Activated naive CD8-positive, alpha-beta T cell treated with anti-CD3 and anti-CD28 coated beads, Interleukin-2, amount 10 ng/mL, durations not matched to agents 7 days and 5 days (primary cell): ENCODE measurements at places on chromosomes 13 and 19.

GRCh38 chr13:28495538-28496187, 735 bp upstream of the FLT1 start:
- peaks cover 53% of the 10 kb centered on the region for H3K27me3 ChIP-seq
- H3K27ac ChIP-seq = no peak overlapping the region
- H3K4me1 ChIP-seq = peaks cover 12% of the 10 kb centered on the region
- peaks cover 2% of the 10 kb centered on the region for H3K36me3 ChIP-seq

DNA sequence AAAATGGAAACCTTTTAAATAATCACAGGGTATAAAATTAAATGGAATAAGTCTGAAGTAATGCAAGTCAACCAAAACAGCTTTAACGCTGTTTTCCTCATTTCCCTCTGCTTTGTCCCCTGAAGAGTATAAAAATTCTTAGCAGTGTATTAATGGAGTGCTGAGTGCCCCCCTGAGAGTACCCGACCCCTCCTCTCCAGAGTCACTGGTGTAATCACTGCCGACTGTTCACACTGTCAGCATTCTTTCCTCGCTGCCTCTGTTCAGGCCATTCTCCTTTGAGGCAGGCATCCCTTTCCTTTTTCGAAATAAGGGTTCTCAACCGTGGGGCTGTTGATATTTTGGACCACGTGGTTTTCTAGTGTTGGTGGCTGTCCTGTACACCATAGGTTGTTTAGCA, 146.9 kb upstream of the SLC10A2 start:
- no peaks in the 10 kb centered on the region for H3K27me3 ChIP-seq
- no peak for DNase-seq
- H3K27ac ChIP-seq = no peak overlapping the region
- H3K36me3 ChIP-seq = no peaks in the 10 kb centered on the region
- no peak overlapping the region for H3K4me3 ChIP-seq

GRCh38 chr13:23427342-23427843, 6.1 kb downstream of the SACS start:
- H3K36me3 ChIP-seq = no peaks in the 10 kb centered on the region
- peaks cover 31% of the 10 kb centered on the region for H3K27me3 ChIP-seq

GRCh38 chr19:5023128-5023571, 54.2 kb downstream of the KDM4B start:
- DNase-seq = no peak
- no peak overlapping the region for H3K27ac ChIP-seq
- peaks cover 1% of the 10 kb centered on the region for H3K4me1 ChIP-seq
- H3K36me3 ChIP-seq = peaks cover 4% of the 10 kb centered on the region

- H3K27me3 ChIP-seq = no peaks in the 10 kb centered on the region
- no peak overlapping the region for H3K4me3 ChIP-seq
- peaks cover 3% of the 10 kb centered on the region for H3K36me3 ChIP-seq
- no peaks in the 10 kb centered on the region for H3K4me1 ChIP-seq
- H3K27ac ChIP-seq = no peak overlapping the region
Measured at GRCh38 chr13:30318026-30318425, 10.7 kb upstream of the KATNAL1 start.

- H3K36me3 ChIP-seq = no peaks in the 10 kb centered on the region
- H3K27ac ChIP-seq = no peak overlapping the region
- no peaks in the 10 kb centered on the region for H3K4me1 ChIP-seq
- H3K4me3 ChIP-seq = no peak overlapping the region
Measured at GRCh38 chr13:47437406-47437805, 540.6 kb upstream of the HTR2A start.

DNA sequence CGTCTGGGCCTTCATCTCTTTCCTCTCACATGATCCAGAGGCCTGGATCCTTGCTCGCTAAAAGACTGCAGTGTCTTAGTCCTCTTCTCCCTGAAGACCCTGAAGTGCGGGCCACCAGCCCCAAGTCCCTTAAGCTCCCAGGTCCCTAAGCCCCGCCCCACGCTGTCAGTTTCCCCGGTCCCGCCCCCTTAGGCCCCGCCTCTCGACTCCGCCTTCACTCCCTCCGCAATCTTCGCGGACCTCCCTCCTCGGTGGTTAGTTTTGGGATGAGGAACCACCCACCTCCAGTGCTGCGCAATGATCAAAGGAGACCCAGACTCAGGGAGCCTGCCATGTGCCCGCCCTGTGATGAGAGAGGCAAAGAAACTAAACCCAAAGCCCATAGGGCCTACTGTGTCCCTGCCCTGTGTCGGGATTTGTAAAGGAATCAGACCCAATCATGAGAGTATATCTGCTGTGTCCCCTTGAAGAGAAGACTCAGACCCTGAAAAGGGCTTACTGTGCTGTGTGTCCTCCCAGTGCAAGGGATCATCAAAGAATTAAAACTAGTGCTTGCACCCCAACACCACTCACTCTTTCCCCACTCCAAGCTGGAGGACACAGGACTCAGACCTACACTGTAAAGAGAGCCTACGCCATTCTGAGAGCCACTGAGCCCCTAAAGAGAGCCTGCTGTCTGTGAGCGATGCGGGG, 3.0 kb upstream of the COX6B1 start:
- H3K4me1 ChIP-seq = peaks cover 43% of the 10 kb centered on the region
- no peaks in the 10 kb centered on the region for H3K27me3 ChIP-seq
- DNase-seq = peak; percentile 84
- no peaks in the 10 kb centered on the region for H3K36me3 ChIP-seq
- H3K4me3 ChIP-seq = peak overlapping the region; percentile 82
- peak overlapping the region; percentile 80 for H3K27ac ChIP-seq

GRCh38 chr19:18373892-18374629, 11.9 kb upstream of the GDF15 start:
- peak; percentile 74 for DNase-seq
- H3K4me1 ChIP-seq = peaks cover 11% of the 10 kb centered on the region
- H3K27me3 ChIP-seq = peaks cover 1% of the 10 kb centered on the region
- peak overlapping the region; percentile 62 for H3K4me3 ChIP-seq
- H3K36me3 ChIP-seq = no peaks in the 10 kb centered on the region
- H3K27ac ChIP-seq = peak overlapping the region; percentile 88

DNA sequence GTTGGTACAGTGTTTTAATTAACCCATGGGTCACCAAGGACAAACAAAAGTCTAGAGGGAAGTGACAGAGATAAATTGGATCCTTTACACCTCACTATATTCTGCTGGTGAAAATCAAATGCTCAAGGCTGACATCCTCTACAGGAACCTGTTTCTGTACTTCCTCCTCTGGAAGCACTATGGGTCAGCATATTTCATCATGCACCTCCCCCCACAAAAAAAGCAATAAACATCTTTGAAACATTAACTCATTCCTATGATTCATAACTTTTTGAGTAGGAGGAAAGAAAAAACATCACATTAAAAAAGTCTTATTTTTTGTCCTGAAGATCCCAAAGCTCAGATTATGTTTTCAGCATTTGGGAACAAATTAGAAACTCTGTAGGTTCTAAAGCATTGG, 588.3 kb upstream of the SGCG start:
- H3K4me1 ChIP-seq = no peaks in the 10 kb centered on the region
- DNase-seq = no peak
- no peaks in the 10 kb centered on the region for H3K36me3 ChIP-seq

DNA sequence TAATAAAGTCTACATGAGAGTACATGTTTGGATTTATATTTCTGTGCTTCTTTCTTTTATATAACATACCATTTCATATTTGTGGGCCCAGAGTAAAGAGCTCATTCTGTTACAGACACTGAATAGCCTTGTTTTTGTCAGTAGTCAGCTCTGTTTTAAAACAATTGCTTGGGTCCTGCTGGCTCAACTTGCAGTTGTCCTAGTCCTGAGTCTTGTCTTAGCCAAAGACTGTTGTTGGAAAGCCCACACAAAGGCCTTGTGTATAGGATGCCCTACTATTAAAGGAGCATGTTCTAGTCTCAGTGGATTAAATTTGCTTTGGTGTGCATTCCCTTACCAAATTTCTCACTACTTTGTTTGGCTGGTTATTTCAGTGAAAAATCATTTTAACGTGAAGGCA, 3.8 kb upstream of the KCNRG start:
- peaks cover 58% of the 10 kb centered on the region for H3K36me3 ChIP-seq
- no peak for DNase-seq
- no peak overlapping the region for H3K4me3 ChIP-seq
- no peak overlapping the region for H3K27ac ChIP-seq

- DNase-seq = no peak
- no peaks in the 10 kb centered on the region for H3K36me3 ChIP-seq
Measured at GRCh38 chr13:87331178-87331577, 340.0 kb upstream of the SLITRK5 start.

GRCh38 chr13:33053397-33054066, 37.3 kb downstream of the KL start:
- no peak for DNase-seq
- H3K36me3 ChIP-seq = no peaks in the 10 kb centered on the region
- H3K4me3 ChIP-seq = no peak overlapping the region
- no peaks in the 10 kb centered on the region for H3K4me1 ChIP-seq

GRCh38 chr13:112934078-112934477, 34.9 kb upstream of the MCF2L start:
- peaks cover 14% of the 10 kb centered on the region for H3K4me1 ChIP-seq
- peaks cover 28% of the 10 kb centered on the region for H3K27me3 ChIP-seq
- no peak overlapping the region for H3K4me3 ChIP-seq
- no peaks in the 10 kb centered on the region for H3K36me3 ChIP-seq
- DNase-seq = no peak
- H3K27ac ChIP-seq = no peak overlapping the region

DNA sequence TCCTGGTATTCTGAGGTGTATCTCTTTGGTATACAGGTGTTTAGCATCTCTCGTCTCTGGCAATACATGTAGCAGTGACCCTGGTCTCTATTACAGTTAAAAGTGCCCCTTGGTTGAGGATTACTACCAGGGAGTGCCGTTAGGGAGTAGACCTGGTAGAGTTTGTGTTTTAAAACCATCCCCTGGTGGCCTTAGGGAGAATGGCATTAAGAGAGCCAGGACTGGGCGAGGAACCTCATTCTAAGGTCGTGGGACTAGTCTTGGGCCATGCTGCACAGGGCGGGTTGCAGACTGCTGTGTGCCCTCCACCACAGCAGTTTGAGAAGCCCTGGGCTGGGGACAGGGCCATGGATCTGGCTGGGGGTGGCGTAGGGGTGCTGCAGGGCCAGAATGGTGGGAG, 35.0 kb downstream of the B3GLCT start:
- no peak overlapping the region for H3K27ac ChIP-seq
- no peaks in the 10 kb centered on the region for H3K27me3 ChIP-seq
- no peak overlapping the region for H3K4me3 ChIP-seq
- H3K4me1 ChIP-seq = no peaks in the 10 kb centered on the region
- DNase-seq = no peak

- H3K4me1 ChIP-seq = no peaks in the 10 kb centered on the region
- no peaks in the 10 kb centered on the region for H3K36me3 ChIP-seq
- H3K4me3 ChIP-seq = no peak overlapping the region
- H3K27ac ChIP-seq = no peak overlapping the region
- H3K27me3 ChIP-seq = no peaks in the 10 kb centered on the region
- no peak for DNase-seq
Measured at GRCh38 chr13:84630476-84630875, 748.2 kb upstream of the SLITRK1 start.

DNA sequence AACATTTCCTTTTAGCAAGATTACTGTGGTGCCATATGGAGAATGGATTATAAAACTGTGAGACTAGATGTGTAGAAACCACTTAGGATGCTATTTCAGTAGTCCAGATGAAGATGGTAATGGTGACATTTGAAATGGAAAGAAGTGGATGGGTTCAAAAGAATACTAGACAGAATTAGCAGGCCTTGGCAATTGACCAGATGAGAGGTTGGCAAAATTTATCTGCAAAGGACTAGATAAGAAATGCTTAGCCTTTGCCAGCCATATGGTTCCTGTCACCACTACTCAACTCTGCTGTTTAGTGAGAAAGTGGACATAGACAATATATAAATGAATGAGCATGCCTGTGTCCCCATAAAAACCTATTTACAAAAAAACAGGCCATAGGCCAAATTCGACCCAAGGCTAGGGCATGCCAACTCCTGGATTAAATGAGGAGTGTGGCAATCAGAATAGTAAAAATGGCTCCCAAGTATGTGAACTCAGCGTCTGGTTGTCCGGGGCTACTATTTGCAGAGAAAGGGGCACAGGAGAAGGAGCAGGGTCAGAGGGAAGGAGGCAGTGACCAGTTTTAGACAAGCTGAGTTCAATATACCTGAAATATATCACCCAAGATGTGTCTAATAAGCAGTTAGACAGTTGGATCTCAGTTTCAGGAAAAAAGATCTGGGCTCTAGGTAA, 98.4 kb downstream of the ENOX1 start:
- no peak overlapping the region for H3K4me3 ChIP-seq
- DNase-seq = no peak
- H3K36me3 ChIP-seq = no peaks in the 10 kb centered on the region
- peaks cover 3% of the 10 kb centered on the region for H3K27me3 ChIP-seq
- no peaks in the 10 kb centered on the region for H3K4me1 ChIP-seq

- H3K4me1 ChIP-seq = peaks cover 2% of the 10 kb centered on the region
- H3K27me3 ChIP-seq = peaks cover 16% of the 10 kb centered on the region
- no peak for DNase-seq
Measured at GRCh38 chr13:23399347-23399746, 34.2 kb downstream of the SACS start.

DNA sequence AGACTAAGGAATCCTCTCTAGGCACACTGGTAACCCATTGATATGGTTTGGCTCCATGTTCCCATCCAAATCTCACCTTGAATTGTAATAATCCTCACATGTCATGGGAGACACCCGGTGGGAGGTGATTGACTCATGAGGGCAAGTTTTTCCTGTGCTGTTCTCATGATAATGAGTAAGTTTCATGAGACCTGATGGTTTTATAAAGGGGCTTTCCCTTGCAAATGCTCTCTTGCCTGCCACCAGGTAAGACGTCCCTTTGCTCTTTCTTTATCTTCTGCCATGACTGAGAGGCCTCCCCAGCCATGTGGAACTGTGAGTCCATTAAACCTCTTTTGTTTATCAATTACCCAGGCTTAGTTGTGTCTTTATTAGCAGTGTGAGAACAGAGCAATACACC, 81.4 kb upstream of the GPC6 start:
- DNase-seq = no peak
- no peak overlapping the region for H3K27ac ChIP-seq
- no peak overlapping the region for H3K4me3 ChIP-seq
- H3K27me3 ChIP-seq = no peaks in the 10 kb centered on the region
- no peaks in the 10 kb centered on the region for H3K4me1 ChIP-seq

- no peak for DNase-seq
- H3K4me1 ChIP-seq = peaks cover 2% of the 10 kb centered on the region
- H3K27ac ChIP-seq = no peak overlapping the region
- peaks cover 24% of the 10 kb centered on the region for H3K27me3 ChIP-seq
- no peaks in the 10 kb centered on the region for H3K36me3 ChIP-seq
Measured at GRCh38 chr13:23985060-23985459, 87.8 kb upstream of the C1QTNF9B start.

- H3K27ac ChIP-seq = peak overlapping the region; percentile 89
- no peaks in the 10 kb centered on the region for H3K27me3 ChIP-seq
- H3K36me3 ChIP-seq = peaks cover 34% of the 10 kb centered on the region
Measured at GRCh38 chr19:47096100-47096704, 17.4 kb downstream of the ZC3H4 start.

- H3K36me3 ChIP-seq = no peaks in the 10 kb centered on the region
- no peak for DNase-seq
- peaks cover 22% of the 10 kb centered on the region for H3K27me3 ChIP-seq
Measured at GRCh38 chr19:39277598-39277997, 9.4 kb downstream of the IFNL2 start.

DNA sequence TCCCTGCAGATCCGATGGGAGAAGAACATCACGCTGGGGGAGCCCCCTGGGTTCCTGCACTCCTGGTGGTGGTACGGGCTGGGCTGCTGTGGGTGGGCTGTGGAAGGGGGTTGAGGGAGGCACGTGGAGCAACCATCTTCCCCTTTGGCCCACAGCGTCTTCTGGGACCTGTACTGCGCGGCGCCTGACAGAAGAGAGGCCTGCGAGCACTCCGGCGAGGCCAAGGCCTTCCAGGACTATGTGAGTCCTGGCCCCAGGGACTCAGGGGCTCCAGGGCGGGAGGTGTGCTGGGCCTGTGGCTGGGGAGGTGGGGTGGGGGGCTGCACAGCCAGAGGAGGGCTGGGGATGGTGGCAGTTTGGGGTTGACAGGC, 8.5 kb downstream of the SSBP4 start:
- no peaks in the 10 kb centered on the region for H3K27me3 ChIP-seq
- peaks cover 25% of the 10 kb centered on the region for H3K4me1 ChIP-seq
- H3K4me3 ChIP-seq = no peak overlapping the region
- H3K36me3 ChIP-seq = peaks cover 10% of the 10 kb centered on the region
